RPMI7951 (cell line): ENCODE measurements at places on chromosomes 4 and X.
A peak's percentile ranks its signal among the peaks of the same experiment; 100 is the strongest.

- DNase-seq: no peak
Observed at GRCh38 chrX:66914080-66914479, 275.2 kb upstream of the EDA2R start.

DNA sequence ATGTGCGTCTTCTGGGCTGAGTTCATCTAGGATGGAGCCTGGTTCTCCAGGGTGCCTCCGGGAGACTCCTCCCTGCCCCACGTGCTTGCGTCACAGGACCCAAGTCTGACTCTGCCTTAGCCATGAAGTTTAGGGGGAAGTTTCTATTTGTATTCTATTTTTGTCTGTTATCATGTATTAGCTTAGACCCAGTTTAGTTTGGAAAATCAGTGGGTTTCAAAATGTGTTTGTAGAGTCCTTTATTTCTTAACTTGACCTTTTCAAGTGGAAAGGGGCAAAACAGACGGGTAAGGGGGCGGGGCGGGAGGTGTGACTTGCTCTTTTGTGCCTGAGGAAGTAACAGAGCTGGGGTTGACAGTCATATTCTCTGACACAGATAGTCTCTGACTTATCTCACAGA, 86.0 kb downstream of the HTT start:
- DNase-seq: no peak

GRCh38 chrX:13220916-13221315, 98.9 kb downstream of the ATXN3L start:
- DNase-seq: peak; percentile 91

GRCh38 chr4:24568425-24568824, 15.9 kb downstream of the DHX15 start:
- no peak for DNase-seq

DNA sequence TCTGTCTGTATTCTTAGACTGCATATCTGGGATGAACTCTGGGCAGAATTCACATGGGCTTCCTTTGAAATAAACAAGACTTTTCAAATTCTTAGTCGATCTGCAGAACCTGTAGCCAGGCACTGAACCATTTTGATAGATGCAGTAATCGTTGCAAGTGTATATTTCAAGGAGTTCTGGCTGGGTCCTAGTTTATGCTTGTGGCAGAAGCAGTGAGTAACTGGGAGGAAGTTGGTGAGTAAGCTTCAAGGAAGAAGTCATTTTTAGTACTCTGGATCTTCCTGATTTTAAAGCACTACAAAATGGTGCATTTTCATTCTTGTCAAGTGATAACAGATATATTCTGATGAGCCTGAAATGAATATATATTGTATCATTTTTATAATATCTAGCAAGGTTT, 9.5 kb downstream of the HPRT1 start:
- peak; percentile 19 for DNase-seq

- no peak for DNase-seq
Observed at GRCh38 chr4:18203966-18204365, 182.4 kb upstream of the LCORL start.

GRCh38 chrX:49915361-49916222, 6.8 kb upstream of the CLCN5 start:
- DNase-seq: peak; percentile 51

DNA sequence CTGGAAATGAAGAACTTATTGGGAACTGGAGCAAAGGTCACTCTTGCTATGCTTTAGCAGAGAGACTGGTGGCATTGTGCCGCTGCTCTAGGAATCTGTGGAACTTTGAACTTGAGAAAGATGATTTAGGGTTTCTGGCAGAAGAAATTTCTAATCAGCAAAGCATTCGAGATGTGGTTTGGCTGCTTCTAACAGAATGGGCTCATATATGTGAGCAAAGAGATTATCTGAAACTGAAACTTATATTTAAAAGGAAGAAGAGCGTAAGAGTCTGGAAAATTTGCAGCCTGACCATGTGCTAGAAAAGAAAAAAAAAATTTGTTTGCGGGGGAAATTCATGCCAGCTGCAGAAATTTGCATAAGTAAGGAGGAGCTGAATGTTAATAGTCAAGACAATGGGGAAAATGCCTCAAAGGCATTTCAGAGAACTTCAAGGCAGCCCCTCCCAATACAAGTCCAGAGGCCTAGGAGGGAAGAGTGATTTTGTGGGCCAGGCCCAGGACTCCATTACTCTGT, 35.9 kb upstream of the PAPSS1 start:
- peak; percentile 8 for DNase-seq

GRCh38 chrX:41603596-41603995, 85.2 kb upstream of the GPR34 start:
- DNase-seq: no peak

DNA sequence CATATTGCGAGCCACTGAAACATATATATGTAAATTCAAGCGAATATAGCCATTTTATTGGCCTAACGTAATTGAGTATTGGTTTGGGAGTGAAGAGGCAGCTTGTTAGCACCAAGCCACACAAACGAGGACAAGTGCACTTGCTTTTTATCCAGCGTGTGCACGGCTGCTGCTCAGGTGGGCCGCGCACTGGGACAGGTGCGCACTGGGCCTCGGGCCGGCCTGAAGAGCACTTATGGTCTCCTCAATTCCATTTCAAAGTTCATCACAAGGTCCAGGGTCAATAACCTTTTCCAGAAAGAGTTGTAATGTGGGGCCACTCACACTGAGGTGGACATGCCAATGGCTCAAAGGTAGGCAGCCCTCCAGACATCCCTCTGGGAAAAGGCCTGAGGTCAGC, 95.9 kb downstream of the ATP8A1 start:
- DNase-seq: no peak

- no peak for DNase-seq
Observed at GRCh38 chr4:8850830-8851188, 20.8 kb downstream of the HMX1 start.

DNA sequence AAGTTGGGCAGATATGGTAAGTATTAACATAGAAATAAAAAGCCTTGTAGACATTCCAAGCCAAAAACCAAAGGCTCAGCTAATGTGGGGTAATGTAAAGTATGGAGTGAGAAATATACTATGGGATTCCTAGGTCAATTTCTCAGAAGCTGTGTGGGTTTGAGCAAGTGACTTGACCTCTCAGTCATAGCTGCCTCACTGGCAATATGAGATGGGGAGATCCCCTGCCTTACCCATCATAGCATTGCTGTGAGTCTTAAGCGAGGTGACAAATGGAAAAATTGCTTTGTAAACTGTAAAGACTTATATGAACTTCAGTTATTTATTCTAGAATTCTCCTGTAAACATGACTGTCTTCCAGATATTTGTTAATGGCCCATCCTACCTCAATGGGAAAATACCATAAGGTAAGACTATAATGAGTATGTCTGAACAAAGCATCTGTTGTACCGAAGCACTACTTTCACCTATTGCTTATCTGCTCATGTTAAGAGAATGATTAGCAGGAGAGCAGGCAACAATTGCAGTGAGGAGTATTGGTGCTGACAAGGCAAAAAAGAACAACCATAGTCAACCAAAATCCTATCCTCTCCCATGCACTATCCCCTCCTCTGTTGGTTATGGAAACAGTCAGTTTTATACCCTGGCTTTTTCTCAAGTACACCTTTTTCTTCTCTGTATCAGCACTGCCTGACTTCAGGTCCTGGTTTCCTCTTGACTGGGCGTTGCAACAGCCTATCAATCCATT, 44.1 kb upstream of the TRPC3 start:
- DNase-seq: no peak

DNA sequence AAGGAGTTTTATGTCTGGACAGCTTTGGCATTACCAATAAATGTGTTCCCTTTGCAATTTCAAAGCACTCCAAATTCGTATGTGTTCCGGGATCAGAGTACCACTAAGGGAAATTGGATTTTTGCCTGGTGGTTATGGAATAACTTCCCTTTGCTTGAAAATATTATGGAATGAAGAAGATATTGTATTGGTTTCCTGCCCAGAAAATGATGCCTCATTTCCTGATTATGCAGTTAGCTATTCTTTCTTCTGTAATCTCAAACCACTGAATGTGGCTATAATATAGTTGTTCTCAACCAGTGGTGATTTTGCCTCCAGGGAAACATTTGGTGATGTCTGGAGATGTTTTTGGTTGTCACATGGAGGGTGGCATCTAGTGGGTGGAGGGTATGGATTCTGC, 142.9 kb downstream of the PCDH7 start:
- no peak for DNase-seq

GRCh38 chrX:74246524-74246923, 57.5 kb upstream of the ZCCHC13 start:
- peak; percentile 9 for DNase-seq

GRCh38 chr4:81541161-81541945, 69.6 kb upstream of the RASGEF1B start:
- no peak for DNase-seq
